ENCODE measurements at places on chromosomes 2 and 18.

DNA sequence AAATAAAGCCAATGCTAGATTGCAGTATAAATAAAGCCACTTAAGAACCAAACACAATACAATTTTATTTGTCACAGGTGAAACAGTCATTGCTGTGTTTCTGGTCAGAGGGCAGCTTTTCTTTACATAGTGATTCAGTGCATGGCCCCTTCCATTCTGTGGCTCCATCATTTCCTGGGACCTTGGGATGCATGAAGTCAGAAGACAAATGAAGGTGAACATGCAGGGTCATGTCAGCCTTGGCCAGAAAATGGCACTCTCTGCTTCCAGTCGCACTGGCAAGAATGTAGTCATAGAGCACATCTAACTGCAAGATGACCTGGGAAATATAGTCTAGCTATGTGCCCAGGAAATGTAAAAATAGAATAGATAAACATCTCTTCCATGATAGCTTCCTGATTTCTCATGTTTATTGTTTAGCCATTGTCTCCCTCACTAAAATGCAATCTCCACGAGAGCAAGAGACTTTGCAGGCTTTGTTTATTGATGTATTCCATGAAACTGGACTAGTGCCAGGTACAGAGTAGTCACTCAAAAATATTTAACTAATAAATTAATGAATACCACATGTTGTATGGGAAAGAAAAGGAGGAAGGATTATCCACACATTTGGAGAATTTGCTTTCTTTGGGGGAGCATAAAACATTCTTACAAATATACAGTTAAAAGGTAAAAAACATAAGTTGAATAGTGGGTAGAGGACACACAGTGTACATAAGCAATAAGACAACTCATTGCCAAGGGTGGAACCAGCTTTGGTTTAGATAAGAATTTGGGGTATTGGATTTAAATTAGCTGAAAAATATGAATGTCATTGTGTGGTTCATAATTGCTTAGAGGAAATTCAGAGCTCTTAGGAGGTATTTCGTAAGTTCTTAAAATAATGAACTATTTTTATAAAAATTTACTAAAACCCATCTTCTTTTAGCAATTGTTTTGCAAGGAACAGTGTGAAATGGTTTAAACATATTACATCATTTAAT lies 343.8 kb downstream of the PID1 start:
- DNase-seq: no peak

DNA sequence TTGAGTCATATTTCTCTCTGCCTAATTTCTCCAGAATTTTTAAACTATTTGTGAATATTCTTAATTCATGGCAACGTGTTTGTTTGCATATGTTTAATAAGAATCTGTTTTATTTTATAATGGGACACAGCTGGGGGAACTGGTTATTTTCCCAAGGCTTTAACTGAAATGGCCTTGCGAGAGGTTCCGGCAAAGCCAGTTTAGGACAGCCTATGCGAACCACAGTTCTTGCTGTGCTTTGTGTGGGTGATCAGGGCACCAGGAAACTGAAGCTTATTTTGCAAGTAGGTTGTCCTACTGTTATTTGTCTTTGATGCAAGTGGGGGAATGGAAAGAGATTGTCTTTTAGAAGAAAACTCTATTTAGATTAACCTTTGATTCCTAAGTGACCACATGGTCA lies 6.5 kb downstream of the ANKMY1 start:
- DNase-seq: no peak

DNA sequence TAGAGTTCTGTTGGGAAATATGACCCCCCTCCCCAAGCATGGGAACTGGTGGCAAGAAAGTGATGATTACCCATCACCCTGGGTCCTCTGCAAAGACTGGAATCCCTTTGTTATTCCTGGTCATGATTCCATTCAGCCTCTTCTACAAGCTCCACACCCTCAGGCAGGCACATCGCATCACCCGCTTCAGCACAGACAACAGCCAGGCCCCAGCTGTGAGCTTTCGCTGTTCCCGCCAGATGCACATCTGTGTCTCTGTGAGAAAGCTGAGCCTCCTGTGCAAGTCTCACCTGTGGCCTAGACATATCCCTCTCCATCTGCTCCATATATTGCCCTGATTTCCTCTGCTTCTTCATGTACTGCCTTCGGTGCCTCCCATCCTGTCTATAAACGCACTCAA lies 368.0 kb upstream of the RAB6C start:
- no peak for DNase-seq

GRCh38 chr2:227942021-227942420 lies 70.6 kb downstream of the DAW1 start:
- no peak for DNase-seq

DNA sequence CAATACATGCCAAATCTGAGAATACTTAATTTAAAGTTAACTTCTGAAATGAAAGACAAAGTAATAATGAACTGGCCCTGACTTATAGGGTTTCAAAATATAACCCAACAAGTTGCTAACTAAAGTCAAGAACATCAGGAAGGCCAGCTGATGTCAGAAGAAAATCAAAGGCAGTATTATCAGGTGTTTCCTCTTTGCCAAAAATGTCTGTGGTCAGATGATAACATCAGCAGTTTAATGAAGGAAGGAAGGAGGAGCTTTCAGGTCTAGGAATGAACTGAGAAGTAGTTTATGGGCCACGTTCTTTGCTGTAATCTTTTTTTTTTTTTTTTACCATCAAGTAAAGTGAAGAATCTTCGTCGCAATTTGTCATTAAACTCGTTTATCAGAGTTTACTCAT lies 40.9 kb downstream of the CDH2 start:
- no peak for DNase-seq

DNA sequence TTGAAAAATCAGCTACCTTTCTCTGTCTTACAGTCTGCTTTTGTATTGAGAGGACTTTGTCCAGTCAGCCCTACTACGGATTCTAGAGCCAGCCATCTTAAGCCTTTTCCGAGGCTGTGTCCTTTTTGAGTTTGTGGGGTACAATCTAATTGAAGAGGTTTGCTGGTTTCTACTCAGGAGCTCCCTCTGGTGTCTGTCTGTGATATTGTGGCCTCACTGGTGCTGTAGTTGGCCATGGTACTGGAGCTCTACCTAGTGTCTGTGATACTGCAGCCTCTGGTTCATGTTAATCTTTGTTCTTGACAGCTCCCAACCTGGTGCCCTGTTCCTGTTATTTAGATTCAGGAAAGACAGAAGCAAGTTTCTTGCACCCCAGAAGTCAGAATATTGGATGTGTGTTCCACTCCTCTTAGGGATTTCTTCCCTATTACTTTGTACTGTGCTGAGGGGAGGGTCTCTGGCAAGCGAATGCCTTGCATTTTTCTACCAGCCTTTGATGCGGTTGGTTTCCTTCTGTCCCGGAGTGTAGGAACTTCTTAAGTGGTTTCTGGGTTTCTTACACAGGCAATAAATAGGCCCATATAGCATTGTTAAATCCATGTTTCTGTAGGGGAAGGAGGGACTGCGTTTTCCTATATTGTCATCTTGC lies 78.5 kb downstream of the ACSL3 start:
- peak; percentile 38 for DNase-seq

DNA sequence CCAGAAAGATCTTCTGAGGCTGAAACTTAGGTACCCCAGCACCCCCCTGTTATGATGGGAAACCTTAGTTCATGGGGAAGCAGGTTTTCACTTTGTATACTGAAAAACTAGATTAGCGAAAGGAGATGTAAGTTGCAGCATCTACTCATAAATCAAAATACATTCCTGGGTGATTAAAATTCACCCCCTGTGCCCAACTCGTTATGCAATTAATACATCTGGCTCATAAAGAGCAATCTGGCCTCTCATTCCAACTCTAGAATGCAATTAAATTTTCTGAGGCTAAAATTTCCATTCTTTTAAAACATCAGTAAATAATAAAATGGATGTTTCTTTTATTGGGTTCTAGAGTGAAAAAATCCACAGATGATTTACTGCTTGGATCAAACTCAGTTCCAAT lies 110.9 kb upstream of the BZW1 start:
- no peak for DNase-seq

- no peak for DNase-seq
These were observed 12.7 kb downstream of the COL3A1 start for GRCh38 chr2:188986839-188987238.

- DNase-seq: no peak
These were observed 271.2 kb upstream of the SETBP1 start for GRCh38 chr18:44409515-44409914.

- no peak for DNase-seq
These were observed 5.0 kb downstream of the SIX3 start for GRCh38 chr2:44946372-44947027.

DNA sequence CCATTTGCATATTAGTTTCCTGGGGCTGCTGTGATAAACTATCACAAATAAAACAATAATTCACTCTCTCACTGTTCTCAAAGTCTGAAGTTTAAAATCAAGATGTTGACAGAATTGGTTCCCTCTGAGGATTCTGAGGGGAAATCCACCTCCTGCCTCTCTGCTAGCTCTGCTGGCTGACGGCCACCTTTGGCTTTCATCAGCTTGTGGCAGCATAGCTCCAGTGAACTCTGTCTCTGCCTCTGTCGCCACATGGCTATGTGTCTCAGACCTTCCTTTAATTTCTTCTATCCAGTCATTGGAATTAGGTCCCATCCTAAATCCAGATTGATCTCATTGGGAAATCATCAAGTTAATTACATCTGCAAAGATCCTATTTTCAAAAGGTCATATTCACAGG lies 38.9 kb upstream of the TRIM43 start:
- no peak for DNase-seq

GRCh38 chr18:54351186-54351585 lies 6.5 kb downstream of the STARD6 start:
- DNase-seq: no peak

DNA sequence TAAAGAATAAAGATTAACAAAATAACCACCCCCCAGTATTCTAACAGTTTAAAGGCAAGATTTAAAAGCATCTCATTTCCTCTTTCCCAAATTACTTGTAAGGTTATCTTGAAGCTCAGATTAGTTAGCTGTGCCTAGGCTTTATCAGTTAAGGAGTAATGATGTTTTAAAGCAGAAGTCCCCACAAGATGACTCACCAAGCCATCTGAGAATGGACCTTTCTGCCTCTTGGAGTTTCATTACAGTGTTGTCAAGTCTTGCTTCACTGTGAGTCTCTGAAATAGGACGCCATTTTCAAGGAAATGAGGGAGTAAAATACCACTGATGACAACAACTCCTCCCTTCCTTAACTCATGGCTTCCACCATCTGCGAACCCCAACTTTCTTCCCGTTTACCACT lies 35.9 kb downstream of the ZNF385B start:
- DNase-seq: no peak

- no peak for DNase-seq
These were observed 17.9 kb downstream of the NRXN1 start for GRCh38 chr2:51013933-51014526.

DNA sequence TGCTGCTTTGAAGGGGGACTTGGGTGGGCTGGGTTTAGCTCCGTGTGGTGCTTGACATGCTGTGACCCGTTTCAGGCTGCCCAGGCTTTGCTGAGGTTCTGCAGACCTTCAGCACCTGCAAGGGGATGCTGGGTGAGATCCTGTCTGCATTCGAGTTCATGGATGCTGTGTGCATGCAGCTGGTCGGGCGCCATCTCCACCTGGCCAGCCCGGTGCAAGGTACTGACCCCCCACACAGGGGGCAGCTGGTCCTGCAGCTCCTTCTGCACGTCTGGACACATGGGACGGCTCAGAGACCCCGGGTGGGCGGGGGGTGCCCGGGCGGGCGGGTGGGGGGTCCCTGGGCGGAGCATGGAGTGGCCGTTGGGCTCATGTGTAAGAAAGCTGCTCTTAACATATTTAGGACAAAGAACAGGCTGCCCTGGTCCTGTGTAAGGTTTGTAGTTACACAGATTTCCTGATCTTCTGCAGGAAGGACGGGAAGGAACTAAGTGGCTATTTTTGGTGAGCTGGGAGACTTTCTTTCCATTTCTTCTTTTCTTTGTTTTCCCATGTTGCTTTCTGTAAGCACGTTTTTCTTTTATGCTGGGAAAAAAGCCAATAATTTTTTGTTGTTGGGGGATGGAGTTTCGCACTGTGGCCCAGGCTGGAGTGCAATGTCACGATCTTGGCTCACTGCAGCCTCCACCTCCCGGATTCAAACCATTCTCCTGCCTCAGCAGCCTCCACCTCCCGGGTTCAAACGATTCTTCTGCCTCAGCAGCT lies 15.8 kb downstream of the D2HGDH start:
- no peak for DNase-seq

- no peak for DNase-seq
These were observed 229.8 kb upstream of the CDH19 start for GRCh38 chr18:66833646-66834045.

DNA sequence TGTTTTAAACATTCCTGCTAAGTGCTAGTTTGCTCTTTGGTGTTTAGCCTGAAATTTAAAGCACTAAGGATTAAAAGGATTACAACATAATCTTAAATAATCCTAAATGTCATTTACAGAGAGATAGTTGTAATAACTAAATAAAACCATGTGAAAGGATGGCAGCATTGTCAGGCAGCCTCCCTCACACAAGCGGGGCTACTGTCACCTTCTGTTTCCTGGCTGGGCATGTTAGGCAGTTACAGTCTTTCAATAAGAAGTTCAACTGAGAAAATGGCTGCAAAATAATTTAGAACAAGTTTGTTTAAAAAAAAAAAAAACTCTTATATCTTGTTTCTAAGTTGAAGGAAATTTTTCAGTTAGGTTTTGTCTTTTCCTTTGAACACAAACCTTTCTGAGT lies 124.9 kb downstream of the ARHGAP15 start:
- DNase-seq: no peak

DNA sequence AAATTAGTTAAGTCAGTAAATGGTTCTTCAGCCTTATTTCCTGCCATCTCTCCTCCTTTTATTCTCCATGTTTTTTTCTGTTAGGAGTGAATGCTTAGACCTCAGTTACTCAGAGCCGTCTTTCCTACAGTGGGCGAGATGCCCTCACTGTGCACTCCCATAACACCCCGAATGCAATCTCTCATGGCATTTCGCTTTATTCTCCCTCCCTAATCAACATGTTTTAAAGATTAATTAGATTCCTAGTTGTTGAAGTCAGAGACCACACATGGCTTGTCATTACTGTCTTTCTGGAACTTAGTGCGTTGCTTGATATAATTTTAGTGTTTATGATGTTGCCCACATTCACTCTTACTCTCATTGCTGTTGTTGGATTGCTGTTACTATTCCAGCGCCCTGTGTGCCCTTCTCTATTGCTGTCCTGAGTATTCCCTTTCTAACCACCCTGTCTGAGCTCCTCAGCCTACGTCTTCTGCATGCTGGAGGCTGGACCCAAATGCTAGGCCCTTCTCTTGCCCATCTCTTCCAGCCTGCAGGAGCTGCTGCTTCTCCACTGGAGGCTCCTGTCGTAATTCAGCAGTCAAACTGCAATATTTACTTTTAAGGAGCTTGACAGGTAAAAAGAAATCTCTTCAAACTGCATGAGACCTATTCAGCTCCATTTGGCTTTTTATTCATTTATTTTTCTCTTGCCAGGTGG lies 99.3 kb downstream of the MAP2 start:
- DNase-seq: no peak

- no peak for DNase-seq
These were observed 49.0 kb downstream of the SLC16A14 start for GRCh38 chr2:230019742-230020141.

DNA sequence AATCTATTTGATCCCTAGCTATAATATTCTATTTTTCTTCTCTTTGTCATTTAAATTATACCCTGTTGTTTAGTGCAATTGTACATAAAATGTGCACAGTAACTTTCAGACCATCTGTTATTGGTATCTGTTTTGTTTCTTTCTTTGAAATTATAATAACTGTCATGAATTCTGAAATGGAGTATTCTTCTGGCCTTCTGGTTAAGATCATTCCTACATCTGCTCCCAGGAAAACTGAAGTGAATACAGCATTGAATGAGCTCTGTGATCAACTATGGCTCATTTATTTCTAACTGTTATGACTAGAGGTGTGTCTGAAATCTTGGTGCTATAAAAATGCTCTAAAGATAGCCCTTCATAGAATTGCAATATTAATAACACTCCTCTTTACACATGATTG lies 788.4 kb upstream of the TMEFF2 start:
- DNase-seq: no peak

- no peak for DNase-seq
These were observed 5.3 kb upstream of the TYMS start for GRCh38 chr18:652131-652530.
